LHCN-M2 (cell line): ENCODE measurements at places on chromosomes 5 and 9.

GRCh38 chr5:142571371-142571770 is 114.5 kb downstream of the FGF1 start:
- no peak for DNase-seq

DNA sequence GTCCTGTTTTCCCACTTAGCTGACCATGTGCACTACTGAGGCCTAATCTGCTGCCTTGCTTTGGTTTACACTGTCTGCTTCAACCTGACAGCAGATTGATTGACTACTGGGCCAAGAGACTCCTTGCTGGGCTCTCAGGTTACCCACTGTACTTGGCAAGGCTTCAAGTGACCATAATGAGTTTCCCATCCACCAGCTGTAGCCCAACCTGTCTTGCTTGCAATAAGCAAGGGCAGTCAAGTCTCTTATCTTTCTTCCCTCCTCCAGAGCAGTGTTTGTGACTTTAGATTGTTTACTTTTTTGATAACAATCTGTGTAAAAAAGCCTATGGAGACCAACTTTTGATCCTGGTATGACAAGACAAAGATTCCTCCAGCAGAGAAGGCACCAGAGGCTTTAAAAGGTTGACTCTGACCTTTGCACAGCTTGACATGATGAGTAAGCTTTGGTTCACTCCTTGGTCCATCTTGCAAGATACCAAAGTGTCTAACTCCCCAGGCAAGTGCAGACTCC is 912.3 kb upstream of the SEMA6A start:
- DNase-seq = no peak

DNA sequence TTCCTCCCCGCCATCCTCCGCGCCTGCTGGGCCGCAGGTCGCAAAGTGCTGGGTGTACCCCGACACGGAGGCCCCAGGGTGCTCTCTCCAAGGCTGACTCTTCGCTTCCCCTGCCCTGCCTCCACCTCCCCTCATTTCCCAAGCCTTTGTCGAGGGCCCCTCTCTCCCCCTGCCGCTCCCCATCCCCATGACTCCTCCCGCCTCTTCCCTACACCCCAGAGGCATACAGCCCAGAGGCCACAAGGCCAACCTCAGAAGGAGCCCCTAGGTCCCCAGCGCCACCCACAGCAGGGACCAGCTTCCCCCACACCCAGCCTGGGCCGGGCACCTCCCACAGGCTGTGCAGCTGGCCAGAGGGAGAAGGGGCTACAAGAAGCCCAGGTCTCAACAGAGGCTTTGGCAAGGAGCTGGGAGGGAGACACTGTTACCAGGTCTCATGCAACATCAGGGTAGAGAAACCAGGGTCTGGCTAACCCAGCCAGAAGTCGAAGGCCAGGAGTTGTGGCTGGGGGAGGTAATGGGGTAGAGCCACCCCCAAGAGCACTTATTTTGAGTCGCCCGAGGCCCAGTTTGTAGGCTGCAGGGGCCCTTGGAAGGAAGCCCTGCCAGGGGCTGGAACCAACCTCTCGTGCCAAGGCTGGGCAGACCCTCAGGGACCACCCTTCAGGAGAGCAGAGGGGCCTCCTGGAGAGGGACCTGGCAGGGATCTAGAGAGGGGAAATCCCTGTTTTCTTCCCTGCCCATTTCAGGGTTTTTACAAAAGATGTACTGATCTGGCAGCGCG is 24.5 kb upstream of the SARDH start:
- DNase-seq = no peak

- peak; percentile 80 for DNase-seq
These were observed at the start of gene SPEF2 for GRCh38 chr5:35617435-35618303. Gene SPEF2 (plus strand): TSS chr5:35617863. CDS start chr5:35617998, 135 bp downstream.
